ENCODE measurements at places on chromosomes 13 and 19. TPM values are rescaled to one million over a fixed set of nuclear protein-coding genes. Genes with fewer than 3 reads are reported as not detected.

The CASP14 gene
- not detected for total RNA-seq

The KLK2 gene
- total RNA-seq, result not detected

The GAPDHS gene
- not detected for total RNA-seq

The YJEFN3 gene
- total RNA-seq, result 4.7 TPM

The C1QTNF9B gene
- not detected for total RNA-seq

The GNG8 gene
- total RNA-seq, result not detected

The OR4F17 gene
- total RNA-seq, result not detected

The PEAK3 gene
- total RNA-seq, result 0.78 TPM

The NKPD1 gene
- total RNA-seq, result not detected
